ENCODE measurements at places on chromosomes 4 and X.

- DNase-seq, result no peak
- H3K27ac ChIP-seq, result no peak overlapping the region
- no peaks in the 10 kb centered on the region for H3K27me3 ChIP-seq
Measured at GRCh38 chr4:19729886-19730651, 521.6 kb upstream of the SLIT2 start.

- H3K4me1 ChIP-seq, result no peaks in the 10 kb centered on the region
- no peaks in the 10 kb centered on the region for H3K36me3 ChIP-seq
- H3K27ac ChIP-seq, result no peak overlapping the region
- no peak overlapping the region for H3K4me3 ChIP-seq
- no peak for DNase-seq
Measured at GRCh38 chrX:123153846-123154335, 30.2 kb upstream of the GRIA3 start.

GRCh38 chr4:48421101-48421500, 62.0 kb upstream of the SLC10A4 start:
- H3K27ac ChIP-seq, result no peak overlapping the region
- no peaks in the 10 kb centered on the region for H3K27me3 ChIP-seq
- peaks cover 3% of the 10 kb centered on the region for H3K36me3 ChIP-seq
- no peak overlapping the region for H3K4me3 ChIP-seq

- no peak for DNase-seq
- H3K4me1 ChIP-seq, result no peaks in the 10 kb centered on the region
- H3K27ac ChIP-seq, result no peak overlapping the region
Measured at GRCh38 chrX:139766545-139766983, 58.6 kb upstream of the MCF2 start.

All from aorta (tissue), 5 donors.